Sigmoid colon (tissue), 7 donors: ENCODE measurements at places on chromosomes 6 and 20. TPM values are rescaled to one million over a fixed set of nuclear protein-coding genes. Genes with fewer than 3 reads are reported as not detected.

Gene BAK1
- 10.0 TPM for total RNA-seq

Gene PTP4A1
- total RNA-seq, result 44.5 TPM

Gene BTN3A1
- total RNA-seq, result 13.0 TPM

Gene GPLD1
- 4.8 TPM for total RNA-seq

Gene GTPBP2
- total RNA-seq, result 36.6 TPM

DNA sequence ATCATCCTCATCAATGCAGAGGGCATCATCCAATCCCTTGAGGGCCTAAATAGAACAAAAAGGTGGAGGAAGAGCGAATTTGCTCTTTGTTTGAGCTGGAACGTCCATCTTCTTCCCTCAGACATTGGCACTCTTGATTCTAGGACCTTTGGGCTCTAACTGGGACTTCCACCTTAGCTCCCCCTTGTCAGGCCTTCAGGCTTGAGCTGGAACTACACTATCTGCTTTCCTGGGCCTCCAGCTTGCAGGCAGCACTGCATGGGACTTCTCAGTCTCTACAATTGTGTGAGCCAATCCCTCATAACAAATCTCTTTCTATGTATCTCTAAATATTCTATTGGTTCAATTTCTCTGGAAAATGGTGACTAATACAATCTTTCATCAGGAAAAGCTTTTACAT lies 155.4 kb downstream of the MCHR2 start:
- no peak for DNase-seq

- no peak for DNase-seq
Measured at GRCh38 chr20:63610581-63611435, 16.1 kb downstream of the GMEB2 start.

DNA sequence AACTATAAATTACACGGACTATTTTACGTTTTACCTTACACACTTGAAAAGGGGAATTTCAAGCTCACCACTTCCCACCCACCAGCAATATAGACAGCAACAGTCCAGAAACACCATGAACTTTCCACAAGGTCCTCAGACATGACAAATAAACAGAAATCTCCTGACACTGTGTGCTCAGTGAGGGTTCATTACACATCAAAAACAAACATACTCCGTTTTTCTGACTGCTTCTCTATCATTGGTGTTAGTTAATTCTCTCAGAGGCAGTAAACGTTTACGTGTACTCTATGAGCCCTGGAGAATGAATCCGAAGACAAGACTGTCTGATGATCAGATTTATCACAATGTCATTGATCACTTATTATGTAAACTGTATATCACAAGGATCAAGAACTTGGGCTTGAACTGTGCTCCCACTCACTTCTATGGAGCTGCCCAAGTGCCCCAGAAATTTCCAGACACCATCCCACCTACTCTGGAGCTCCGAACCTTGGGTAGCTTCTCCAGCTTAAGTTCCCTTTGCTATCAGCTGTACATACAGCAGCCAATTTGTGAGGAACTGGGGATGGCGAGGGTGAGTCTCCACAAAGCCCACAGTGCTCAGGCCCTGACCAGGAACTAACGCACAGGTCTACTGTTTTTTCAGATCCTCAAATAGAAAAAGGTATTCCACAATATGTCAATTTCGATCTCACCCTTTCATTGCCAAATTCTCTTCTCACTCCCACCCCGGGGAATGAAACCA lies 86.0 kb downstream of the ALDH8A1 start:
- no peak for DNase-seq

DNA sequence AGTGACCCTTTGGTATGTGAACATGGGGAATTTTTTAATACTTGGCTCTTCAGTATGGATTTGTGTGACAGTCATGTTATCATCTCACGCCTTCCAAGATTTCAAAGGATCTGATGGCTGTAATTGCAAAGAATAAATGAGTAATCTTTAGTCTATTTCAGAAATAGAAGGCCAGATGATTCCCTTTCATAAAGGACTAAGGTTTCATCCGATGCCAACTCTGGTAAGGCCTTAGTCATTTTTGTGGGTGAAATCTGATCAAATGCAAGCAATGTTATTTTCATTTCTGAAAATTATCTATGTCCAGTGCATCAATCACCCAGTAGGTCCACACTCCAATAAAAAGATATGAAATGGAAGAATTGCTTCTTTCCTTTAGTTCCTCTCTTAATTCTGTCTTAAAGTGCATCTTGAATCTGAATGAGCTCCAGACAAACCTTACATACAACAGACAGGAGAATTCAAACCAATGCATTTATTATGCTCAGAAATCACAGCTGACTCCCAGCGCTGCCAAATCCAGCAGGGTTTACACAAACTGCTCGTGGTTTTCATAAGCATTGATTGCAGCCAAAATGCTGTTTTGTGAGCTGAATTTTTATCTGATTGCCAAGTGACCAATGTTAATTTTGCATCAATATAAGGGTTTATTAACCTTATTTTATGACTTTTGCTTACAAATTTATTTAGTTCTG lies 565.2 kb upstream of the MARCKS start:
- DNase-seq, result no peak

DNA sequence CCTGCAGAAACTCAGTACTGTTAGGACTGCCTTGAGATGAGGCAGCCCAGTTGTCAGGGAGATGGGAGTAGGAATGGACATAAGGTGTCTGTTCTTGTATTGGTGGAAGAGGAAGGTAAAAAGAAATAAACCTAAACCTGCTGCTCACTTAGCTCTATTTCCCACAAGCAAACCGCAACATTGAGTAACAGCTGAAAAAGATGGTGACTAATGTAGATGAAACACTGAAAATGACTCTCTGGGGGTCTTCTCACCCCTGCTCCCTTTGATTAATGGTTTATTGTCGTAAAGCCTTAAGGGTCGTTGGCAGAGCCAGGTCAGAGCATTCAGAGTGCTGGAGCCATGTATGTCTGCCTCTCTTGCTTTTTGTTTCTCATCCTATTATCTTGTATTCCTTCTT lies 87.5 kb downstream of the FOXO3 start:
- DNase-seq, result no peak

DNA sequence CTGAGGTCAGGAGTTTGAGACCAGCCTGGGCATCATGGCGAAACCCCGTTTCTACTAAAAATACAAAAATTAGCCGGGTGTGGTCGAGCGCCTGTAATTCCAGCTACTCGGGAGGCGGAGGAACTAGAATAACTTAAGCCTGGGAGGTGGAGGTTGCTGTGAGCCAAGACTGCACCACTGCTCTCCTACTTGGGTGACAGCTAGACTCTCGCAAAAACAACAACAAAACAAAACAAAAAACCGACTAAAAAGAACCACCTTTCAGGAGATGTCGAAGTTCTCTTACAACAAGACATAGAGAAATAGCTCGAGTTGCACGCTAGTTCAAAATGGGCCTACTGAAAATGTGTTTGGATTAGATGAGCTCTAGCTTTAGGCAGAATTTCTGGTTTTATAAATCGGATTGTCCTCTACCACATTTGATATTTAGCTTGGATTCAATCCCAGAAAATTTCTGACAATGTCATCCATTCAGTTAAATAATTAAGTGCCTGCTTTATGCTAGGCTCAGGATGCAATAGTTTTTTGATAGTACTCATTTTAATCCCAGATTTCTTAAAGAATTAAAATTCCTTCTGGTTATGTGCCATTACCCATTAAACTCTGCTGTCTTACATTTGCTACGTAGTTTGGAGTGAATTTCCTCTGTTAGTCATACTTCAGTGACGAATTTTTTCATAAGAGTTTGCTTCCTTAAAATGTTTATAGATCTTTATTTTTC lies 137.5 kb upstream of the SHLD1 start:
- DNase-seq, result no peak

DNA sequence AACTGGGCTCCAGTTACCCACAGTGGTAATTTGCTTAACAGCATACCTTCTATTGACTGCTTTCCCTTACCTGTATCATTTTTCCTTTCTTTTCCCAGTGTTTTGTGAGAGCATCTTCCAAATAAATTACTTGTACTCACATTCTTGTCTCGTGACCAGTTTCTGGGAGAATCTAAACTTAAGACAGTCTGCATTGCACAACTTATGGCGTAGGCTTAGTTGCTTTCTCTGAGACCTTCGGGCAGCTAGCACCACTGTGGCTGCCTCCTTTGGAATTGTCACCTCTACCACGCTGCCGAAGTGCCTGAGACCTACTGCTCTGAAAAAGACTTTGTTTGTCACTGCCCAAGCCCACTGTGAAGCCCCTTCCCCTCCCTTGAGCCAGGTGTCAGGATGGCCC lies 188.1 kb upstream of the BMP2 start:
- DNase-seq, result no peak

- peak; percentile 97 for DNase-seq
Measured at GRCh38 chr20:50186151-50186885, 4.3 kb upstream of the CEBPB start.

- no peak for DNase-seq
Measured at GRCh38 chr6:160333841-160334240, 14.3 kb upstream of the SLC22A3 start.

DNA sequence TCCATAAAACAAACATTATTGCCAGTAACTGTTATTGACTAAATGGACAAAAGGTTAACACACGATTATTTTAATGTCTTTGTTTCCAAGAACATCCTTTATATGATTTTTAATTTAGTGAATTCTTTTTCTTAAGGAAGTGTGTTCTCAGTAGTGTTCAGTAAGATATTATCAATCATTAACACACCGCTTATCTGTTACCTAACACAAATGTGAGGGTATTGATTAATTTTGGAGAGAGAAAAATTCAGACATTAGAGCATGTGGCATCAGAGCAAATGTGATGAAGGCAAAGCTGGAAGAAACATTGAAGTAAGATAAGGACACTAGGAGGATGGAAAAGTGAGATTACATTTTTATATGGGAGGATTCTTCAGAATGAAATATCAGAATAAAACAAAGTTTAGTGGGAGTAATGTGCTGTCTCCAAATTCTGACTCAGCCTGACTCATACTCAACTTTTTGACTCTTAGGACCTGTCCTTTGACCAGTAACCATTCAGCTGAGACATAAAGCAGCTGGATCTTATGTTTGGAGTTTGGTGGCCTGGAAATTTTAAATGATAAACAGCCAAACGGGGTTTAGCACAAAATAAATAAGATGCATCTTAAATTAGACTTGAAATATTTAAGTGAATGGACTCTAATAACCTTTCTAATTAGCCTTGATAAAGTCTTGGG lies 348.6 kb downstream of the CD109 start:
- DNase-seq, result no peak

GRCh38 chr6:42724825-42725224 lies 2.4 kb upstream of the PRPH2 start:
- no peak for DNase-seq

- no peak for DNase-seq
Measured at GRCh38 chr20:18906046-18906445, 92.5 kb downstream of the SCP2D1 start.

GRCh38 chr6:84785671-84786070 lies 21.3 kb upstream of the TBX18 start:
- no peak for DNase-seq

DNA sequence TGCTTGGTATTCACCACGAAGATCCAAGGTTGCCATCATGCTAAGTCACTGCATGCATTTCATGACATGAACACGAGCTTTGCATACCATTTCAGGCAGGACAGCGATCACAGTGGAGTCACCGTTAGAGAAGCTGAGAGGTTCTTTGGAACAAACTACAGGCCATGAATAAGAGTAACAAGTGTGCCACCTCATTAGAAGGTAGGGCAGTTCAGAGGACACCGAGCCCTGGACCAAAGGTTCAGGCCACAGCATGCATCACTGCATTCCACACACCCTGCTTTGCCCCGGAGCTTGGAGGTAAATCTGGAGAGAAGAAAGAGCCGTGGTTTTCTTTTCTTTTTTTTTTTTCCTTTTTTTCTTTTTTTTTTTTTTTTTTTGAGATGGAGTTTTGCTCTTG lies 66.9 kb upstream of the CDH4 start:
- no peak for DNase-seq
